ENCODE measurements at places on chromosomes 2 and 18. TPM values are rescaled to one million over a fixed set of nuclear protein-coding genes. Genes with fewer than 3 reads are reported as not detected.

DNA sequence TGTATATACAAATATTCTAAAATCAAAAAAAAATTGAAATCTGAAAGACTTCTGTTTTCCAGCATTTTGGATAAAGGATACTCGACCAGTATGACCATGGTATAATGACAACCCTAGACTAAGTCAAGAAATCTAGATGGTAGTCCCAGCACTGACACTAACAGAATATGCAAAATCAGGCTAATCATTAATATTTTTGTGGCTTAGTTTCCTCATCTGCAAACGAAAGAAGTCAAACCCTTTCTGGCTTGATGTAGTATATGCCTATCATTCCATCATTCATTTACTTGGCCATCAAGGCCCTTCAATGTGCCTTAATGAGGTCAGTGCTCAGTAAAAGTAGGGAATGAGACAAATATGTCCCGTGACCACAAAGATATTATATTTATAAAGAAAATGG is 83.5 kb downstream of the NCKAP5 start:
- DNase-seq: no peak

Gene APOB
- 2,357 TPM for total RNA-seq

GRCh38 chr2:26355038-26355995 is 8.7 kb upstream of the ADGRF3 start:
- no peak for DNase-seq

DNA sequence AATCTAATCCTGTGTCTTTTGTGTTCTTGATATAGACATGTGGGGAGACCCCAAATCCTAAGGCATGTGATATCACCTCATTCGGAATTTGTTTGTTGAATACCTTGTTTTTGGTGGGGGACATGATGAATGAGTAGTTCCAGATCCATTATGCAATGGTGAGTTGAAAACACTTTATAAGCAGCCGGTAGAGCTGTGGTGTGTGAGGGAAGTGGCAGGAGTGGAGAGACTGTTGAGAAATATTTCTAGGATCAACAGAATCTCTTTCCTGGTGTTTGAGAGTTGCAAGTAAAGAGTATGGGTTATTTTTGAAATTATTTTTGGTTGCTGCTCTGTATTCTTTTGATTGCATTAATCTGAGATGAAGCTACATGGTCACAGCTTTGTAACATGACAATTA is 34.4 kb downstream of the LHCGR start:
- DNase-seq: no peak

GRCh38 chr2:96489663-96490062 is 15.5 kb downstream of the NEURL3 start:
- DNase-seq: no peak

DNA sequence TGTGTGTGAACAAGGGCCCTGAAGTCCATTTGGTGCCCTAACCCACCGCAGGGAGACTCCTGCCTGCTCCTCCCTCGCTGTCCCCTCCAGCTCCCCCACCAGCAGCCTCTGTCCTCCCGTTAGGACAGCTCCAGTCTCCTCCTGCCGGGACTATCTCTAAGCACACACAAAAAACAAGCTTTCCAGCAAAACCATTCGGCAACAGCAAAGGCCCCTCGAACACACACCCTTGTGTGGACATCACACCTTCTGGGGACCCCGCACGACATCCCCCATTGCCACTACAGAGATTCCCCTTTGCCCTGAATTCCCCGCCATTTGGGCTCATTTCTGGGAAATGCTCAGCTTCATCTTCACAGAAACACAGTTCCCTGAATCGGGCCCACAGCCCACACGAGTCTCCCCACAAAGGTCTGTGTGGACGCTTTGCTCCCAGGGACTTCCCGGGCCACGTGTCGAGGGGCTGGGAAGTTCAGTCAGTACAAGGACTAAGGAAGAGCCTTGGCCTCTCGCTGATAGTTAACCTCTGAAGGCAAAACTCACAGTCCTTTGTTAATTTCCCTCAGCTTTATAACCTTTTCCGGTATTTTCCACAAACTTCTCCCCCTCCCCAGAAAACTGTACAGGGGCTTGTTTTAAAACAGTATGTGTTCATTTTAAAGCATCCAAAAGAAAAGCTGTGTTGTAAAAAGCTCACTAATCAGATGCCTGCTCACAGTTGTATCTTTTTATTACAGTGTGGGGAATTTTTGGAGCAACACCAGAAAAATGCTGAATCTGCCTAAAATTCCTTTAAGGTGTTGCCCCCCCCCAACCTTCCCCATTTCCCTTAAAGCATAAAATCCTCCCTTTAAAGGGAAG is 25.9 kb downstream of the SMAD7 start:
- no peak for DNase-seq

DNA sequence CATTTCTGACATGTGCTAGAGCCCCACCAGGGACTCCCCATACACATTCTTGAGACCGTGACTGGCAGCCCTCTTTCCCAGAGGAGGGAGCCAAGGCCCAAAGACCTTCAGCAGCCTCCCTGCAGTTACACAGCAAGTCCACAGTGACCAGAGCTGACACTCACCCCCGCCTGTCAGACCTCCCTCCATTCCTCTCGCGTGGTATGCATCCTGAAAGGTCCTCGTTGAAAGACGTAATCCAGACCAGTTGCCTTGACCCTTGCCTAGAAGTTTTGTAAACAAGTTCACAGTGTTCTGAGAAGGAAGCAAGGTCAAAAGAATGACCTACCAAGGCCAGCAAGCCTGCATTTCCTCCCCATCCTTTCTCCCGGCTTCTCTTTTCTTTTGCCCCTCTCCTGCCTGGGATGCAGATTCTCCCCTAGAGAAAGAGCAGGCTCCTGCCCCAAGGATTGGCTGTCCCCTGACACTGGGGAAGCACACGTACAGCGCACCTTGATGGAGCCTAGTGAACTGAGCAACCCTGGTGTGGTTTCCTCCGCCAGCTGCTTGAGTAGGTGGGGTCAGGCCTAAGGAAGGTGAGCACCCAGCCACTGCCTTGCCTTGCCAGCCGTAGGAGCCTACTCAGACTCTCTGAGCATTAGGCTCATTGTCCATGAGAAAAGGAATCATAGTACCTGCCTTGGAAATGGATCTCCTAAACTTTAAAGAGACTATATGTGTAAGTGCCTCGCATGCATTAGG is 18.3 kb downstream of the TRIB2 start:
- no peak for DNase-seq

Gene FAM237A
- total RNA-seq: not detected

Gene B3GNT7
- total RNA-seq: 1.1 TPM

GRCh38 chr2:43542285-43542933 is 53.4 kb downstream of the THADA start:
- no peak for DNase-seq

Gene SLC38A11
- 1.7 TPM for total RNA-seq

GRCh38 chr2:65320042-65320725 is 92.6 kb downstream of the ACTR2 start:
- no peak for DNase-seq

Data from liver (tissue), 10 donors.